ENCODE measurements at places on chromosomes 6 and 20.
A peak's percentile ranks its signal among the peaks of the same experiment; 100 is the strongest.

GRCh38 chr6:43873806-43874714 lies 104.0 kb downstream of the VEGFA start:
- ATAC-seq: no peak

DNA sequence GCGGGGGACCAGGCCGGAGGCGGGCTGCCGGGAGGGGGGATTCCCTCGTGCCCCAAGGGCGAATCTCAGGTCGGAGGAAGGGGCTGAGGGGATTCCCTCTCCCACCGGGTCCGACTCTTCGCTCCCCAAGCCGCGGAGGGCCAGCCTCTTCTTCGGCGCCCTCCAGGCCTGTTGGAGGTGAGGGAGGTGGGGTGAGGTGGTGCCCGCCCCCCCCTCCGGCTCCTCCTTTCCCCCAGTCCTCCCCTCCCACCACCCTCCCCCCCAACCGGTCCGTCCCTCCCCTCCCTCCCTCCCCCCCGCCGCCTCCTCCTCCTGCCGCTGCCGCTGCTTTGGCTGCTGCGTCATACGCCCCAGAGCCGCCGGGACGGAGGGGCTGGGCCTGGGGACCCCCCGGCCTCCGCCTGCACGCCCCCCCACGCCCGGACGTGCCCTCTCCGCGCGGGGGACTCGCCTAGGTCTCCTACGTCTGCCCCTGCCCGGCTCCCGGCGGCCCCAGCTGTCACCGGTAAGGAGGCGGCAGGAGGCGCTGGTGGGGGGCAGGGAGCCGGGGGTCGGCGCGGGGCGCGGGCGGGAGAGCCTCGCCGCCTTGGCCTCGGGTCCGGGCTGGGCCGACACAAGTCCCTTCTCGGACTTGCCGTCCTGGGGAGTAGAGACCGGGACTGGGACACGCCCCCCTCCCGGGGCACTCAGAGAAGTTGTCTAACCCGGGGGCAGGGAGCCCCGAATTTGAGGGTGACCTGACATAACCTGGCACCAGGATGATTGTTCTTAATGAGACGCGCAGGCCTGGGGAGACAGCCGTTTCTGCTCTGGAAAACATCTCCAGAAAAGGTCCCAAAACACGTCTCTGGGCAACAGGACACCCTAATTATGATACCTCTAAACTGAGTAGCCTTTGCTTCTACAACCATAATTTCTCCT lies at the start of gene PHF1:
TSS of gene PHF1 (plus strand) at position 304 of the 921 bp plus-strand sequence. CDS start 1,250 bp downstream, outside the sequence.
- ATAC-seq: peak; percentile 41

GRCh38 chr6:6538261-6538660 lies 50.3 kb upstream of the LY86 start:
- ATAC-seq: no peak

GRCh38 chr6:145656128-145656527 lies 79.2 kb downstream of the EPM2A start:
- peak; percentile 19 for ATAC-seq

GRCh38 chr20:32091888-32092346 lies 17.6 kb upstream of the TM9SF4 start:
- ATAC-seq: peak; percentile 93

GRCh38 chr20:39534846-39535245 lies 572.7 kb downstream of the DHX35 start:
- ATAC-seq: no peak

DNA sequence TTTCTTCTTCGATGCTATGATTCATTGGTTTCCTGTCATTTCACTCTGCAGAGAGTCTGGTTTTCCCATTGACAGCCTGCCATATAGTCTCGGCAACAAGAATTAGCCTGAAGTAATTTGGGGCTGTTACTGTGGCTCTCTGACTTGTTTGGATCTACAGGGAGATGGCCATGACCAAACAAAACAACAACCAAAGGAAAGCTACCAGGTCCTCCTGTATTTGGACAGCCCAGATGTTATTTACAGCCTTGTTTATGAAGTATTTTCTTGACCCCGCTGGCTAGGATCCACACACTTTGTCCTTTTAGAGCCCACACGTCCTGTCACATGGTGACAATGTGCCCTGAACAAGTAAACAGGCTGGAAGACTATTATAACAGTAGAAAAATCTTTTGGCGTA lies 111.4 kb upstream of the PREP start:
- ATAC-seq: no peak

GRCh38 chr20:53124803-53125202 lies 152.6 kb downstream of the TSHZ2 start:
- no peak for ATAC-seq

- ATAC-seq: peak; percentile 44
These were observed 293.9 kb downstream of the KIF16B start for GRCh38 chr20:16279320-16279719.

- peak; percentile 6 for ATAC-seq
These were observed 1.3 kb downstream of the SEC63 start for GRCh38 chr6:107956586-107957307.

DNA sequence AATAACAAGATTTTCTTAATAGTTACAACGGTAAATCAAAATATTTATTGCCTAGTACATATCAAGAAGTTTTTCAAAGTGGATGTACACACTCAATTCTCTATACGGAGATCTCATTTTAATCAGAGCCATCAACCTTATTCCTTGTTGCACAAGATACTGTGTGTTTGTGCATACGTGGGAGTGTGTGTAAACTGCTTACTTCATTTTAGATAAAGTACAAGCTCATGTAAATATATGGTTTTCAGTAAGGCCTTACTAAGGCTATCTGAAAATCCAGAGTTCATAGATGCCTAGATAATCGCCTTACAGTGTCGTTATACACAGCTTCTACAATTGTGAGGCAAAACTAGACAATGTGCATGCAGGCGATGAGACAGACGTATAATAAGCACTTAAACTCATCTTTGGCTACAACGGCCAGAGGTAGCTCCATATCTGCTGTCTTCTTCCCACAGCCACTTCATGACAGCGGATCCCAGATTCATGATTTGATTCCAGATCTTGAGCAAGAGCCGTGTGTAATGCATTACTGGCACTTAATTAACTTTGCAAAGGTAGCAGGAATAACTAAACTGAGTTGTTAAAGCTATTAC lies 2.5 kb downstream of the PERP start:
- ATAC-seq: no peak

DNA sequence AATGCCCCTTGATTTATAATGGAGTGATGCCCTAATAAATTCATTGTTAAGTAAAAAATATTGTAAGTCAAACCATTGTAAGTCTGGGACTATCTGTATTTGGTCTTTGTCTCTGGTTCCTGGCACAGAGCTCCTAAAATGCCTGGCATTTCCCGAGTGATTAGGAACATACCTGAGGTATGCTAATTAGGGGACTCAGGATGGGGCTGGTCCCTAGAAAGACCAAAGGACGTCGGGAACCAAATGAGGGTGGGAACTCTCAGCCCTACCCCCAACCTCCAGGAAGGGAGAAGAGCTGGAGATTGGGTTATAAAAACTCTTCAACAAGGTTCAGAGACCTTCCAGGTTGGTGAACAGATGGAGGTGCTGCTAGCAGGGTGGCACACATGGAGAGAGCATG lies 82.6 kb upstream of the ARG1 start:
- no peak for ATAC-seq

- ATAC-seq: no peak
These were observed 27.1 kb downstream of the CYP24A1 start for GRCh38 chr20:54146672-54147071.

- ATAC-seq: no peak
These were observed 49.3 kb downstream of the PRR18 start for GRCh38 chr6:166258854-166259276.

GRCh38 chr20:19589787-19590362 lies 168.2 kb upstream of the RIN2 start:
- ATAC-seq: no peak

DNA sequence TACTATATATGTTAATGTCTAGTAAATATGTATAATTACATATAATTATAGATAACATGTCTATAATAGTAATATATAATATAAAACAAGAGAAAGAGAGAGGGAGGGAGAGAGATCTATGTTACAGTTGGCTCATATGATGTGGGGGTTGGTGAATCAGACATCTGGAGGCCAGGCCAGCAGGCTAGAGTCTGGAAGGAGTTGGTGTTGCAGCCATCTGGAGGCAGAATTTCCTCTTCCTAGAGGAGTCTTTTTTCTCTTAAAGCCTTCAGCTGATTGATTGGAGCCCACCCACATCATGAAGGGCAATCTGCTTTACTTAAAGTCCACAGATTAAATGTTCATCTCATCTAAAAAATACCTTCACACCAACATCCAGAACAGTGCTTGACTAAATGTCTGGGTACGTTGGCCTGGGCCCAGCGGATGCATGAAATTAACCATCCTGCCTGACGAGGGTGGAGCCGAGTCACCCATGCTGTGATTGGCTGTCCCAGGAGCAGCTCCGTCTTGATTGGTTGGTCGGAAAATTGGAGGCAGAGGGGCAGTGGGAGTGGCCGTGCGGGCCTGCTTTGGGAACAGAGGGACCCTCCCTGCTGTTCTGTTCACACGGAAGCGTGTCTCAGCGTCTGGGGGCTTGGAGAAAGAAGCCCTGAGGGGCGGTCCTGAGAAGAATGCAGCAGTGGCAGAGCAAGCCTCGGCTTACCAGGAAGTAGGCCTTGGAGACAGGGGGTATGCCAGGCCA lies 392.4 kb downstream of the QKI start:
- ATAC-seq: no peak

DNA sequence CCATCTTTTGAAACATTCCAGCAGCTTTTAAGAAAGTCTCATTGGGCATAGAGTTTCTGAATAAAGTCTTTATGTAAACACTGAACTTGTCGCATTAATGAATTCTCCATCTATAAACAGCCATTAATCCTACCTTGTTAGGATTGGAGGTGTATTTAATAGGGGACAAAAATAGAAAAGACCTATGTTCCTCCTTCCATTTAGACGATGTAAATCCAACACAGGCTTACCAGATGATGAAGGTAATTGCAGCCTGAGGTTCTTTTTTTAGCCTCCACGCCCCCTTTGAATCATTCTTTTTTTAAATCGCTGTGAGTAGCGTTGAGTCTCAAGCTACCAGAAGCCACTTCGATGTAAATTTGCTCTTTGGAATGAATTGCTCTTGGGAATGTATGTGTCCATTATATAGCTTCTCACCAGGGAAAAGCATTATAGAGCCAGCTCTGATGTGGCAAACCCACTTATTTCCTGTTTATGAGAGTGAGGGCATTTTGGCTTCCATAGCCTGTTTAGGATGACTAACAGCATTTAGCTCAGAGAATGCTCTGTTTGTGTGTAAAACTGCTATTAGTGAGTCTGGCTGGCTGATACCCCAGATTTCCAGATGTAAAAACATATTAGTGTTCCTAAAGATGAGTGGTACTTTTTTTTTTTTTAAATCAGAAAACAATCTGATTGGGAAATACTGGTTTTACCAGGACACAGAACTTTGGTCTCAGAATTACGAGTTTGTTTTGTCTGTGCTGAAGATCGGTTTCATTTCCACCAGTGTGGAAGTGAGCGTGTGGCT lies 74.9 kb upstream of the CLDN20 start:
- ATAC-seq: peak; percentile 86

DNA sequence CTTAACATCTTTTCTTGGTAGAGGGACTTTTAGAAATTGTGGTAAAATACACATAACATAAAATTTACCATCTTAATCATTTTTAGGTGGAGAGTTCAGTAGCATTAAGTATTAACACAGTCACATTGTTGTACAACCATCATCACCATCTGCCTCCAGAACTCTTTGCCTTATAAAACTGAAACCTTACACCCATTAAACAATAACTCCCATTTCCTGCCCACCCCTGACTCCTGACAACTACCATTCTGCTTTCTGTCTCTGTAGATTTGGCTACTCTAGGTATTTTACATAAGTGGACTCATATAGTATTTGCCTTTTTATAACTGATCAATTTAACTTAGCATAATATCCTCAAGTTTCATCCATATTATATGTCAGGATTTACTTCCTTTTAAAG lies 88.7 kb downstream of the ZHX3 start:
- ATAC-seq: no peak

DNA sequence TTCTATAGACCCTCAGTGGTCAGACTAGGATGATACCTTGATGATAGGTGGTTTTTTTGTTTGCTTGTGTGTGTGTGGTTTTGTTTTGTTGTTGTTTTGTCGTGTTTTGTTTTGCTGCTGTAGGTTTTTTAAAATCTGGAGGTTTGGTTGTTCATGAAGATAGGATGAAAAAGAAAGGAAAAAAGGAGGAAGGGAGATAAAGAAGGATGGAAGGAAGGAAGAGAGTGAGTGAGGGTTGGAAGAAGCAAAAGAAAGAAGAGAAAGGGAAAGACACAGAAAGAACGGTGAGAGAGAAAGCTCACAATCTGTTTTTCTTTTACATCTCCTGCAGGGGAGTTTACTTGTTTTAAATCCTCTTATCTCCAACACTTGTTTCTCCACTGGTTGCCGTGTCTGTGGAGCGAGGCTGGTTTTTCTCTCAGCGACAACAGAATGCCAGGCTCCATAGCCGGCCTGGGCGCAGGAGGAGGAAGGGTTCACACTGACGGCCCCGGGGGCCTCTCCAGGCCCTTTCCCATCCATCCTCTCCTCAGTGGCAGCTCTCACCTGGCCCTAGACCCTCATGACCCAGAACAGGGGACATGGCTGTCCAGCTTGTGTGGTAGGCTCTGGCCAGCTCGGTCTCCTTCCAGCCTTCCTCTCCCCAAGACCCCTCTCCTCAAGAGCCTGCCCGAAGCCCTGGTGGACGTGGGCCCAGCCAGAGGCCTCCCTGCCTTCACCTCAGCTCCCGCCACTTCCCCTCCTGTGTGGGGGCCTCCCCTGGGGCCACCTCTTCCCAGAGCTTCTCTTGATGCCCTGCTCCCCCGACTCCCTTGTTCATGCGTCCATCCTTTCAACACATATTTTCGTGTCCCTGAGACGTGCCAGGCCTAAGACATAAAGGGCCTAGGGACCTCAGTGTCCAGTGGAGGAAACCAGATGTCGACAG lies 168.4 kb downstream of the VEGFA start:
- no peak for ATAC-seq

GRCh38 chr6:118649918-118650581 lies 1.3 kb downstream of the CEP85L start:
- peak; percentile 70 for ATAC-seq

- ATAC-seq: no peak
These were observed 35.2 kb downstream of the HMGCLL1 start for GRCh38 chr6:55543633-55544309.

GRCh38 chr20:31723069-31723318 lies 326 bp upstream of the BCL2L1 start:
- no peak for ATAC-seq

DNA sequence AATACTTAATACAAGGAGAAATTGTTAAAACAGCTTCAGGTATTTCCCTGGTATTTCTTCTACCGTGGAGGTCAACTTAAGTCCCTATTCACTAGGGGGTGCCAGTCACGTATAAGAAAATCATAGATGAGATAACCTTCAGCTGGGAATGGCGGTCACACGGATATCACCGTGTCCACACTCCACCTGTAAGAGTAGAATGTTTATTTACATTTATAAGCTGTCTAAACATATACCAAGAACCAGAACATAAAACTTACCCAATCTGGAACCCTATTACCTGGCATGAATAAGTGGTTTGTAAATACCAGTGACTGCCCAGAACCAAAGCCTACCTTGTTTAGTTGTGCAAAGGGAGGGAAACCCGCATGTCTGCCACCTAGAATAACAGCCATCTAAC lies 1.9 kb upstream of the ELOVL4 start:
- peak; percentile 17 for ATAC-seq

- ATAC-seq: no peak
These were observed 14.1 kb downstream of the DYNLRB1 start for GRCh38 chr20:34530342-34530741.

GRCh38 chr20:58306421-58307261 lies 2.9 kb upstream of the RAB22A start:
- no peak for ATAC-seq

GRCh38 chr6:161721511-161721910 lies 447.6 kb upstream of the AGPAT4 start:
- ATAC-seq: no peak
